A549 treated with dexamethasone at 1 μM for 4 hours (cell line): ENCODE measurements at places on chromosomes 5 and 9. TPM values are rescaled to one million over a fixed set of nuclear protein-coding genes. Genes with fewer than 3 reads are reported as not detected.

Gene PCDHB5
- 1.1 to 1.6 TPM (median 1.4 TPM) in 5 replicates for total RNA-seq

Gene STPG3
- not detected in 5 replicates for total RNA-seq

Gene XPA
- 14.2 to 16.6 TPM (median 15.2 TPM) in 5 replicates for total RNA-seq

Gene IL17B
- total RNA-seq = not detected in 5 replicates

Gene SEC24A
- 10.8 to 18.5 TPM (median 17.5 TPM) in 5 replicates for total RNA-seq

Gene TICAM2
- 0.87 to 1.5 TPM (median 1.1 TPM) in 5 replicates for total RNA-seq

Gene SYNPO
- 17.3 to 29.5 TPM (median 26.7 TPM) in 5 replicates for total RNA-seq
